ENCODE measurements at places on chromosomes 2 and 18.

- H3K36me3 ChIP-seq: no peaks in the 10 kb centered on the region
- H3K27me3 ChIP-seq: no peaks in the 10 kb centered on the region
- no peak overlapping the region for H3K4me3 ChIP-seq
- H3K27ac ChIP-seq: no peak overlapping the region
- H3K4me1 ChIP-seq: peaks cover 2% of the 10 kb centered on the region
- no peak for DNase-seq
Measured at GRCh38 chr2:111627256-111627655, 256.7 kb downstream of the ANAPC1 start.

DNA sequence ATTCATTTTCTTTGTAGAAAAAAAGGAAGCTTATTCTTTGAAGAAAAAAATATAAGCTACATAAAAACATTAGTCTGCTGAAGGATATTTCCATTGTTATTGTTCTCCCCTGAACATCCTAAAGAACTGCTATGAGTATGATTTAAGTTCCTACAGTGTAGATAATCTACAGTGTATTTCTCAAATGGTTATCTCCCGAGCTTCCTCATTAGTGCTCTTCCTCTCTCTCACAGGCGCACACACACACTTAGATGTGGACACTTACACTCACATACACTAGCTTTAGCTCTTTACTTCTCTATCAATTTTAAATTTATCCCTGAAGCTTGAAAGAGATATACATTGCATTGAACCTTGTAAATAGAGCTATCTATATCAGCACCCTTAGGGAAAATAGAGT lies 681.0 kb downstream of the KCNJ3 start:
- H3K27me3 ChIP-seq: no peaks in the 10 kb centered on the region
- no peak overlapping the region for H3K4me3 ChIP-seq
- DNase-seq: no peak
- no peaks in the 10 kb centered on the region for H3K36me3 ChIP-seq
- H3K27ac ChIP-seq: no peak overlapping the region
- H3K4me1 ChIP-seq: no peaks in the 10 kb centered on the region

DNA sequence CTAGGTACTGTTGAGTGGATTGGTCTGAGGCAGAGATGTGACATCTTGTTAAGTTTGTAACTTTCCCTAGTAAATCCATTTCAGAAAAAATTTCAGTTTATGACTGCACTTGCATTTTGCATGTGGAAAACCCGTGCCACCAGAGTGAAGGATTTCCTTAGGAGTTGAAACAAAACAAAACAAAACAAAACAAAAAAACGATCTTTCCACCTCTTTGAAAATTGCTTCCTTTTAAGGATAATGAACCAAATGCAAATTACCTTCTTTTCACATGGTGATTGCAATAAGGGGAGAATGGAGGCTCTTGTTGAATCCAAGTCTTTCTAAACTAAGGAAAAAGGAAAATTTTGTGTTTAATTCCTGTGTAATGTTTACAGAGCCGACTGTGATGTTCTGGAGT lies 43.2 kb downstream of the PHLPP1 start:
- no peak overlapping the region for H3K27ac ChIP-seq
- no peak for DNase-seq
- H3K27me3 ChIP-seq: no peaks in the 10 kb centered on the region
- peaks cover 4% of the 10 kb centered on the region for H3K4me1 ChIP-seq
- no peak overlapping the region for H3K4me3 ChIP-seq

DNA sequence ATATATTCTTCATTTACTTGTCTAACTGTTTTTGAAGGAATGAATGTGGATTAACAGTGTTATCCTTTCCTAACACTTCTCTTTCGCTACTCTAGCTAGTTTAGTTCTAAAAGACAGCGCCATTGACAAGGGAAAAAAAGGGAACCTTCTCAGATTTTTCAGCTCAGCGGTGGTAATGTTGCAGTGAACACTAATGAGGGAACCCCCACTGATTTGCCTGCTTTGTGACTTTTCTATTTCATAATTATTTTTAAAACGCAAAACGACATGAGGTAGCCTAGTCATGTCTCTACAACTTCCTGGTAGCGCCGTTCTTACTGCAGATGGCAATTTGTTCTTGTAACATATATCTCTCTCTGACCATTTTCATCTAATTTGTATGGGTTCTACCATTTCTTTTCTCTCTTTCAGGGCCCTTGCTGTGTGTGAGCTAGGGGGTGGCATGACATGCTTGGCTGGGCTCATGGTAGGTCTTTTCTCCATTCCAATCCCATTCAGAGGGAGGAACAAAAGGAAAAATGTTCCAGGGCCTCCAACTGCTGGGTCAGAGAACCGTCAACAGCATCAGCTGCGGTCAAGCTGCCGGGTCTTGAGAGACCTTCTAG lies 235.5 kb upstream of the SIX3 start:
- H3K4me3 ChIP-seq: no peak overlapping the region
- H3K27me3 ChIP-seq: no peaks in the 10 kb centered on the region
- no peaks in the 10 kb centered on the region for H3K36me3 ChIP-seq
- no peaks in the 10 kb centered on the region for H3K4me1 ChIP-seq
- H3K27ac ChIP-seq: no peak overlapping the region
- DNase-seq: no peak

- no peak overlapping the region for H3K4me3 ChIP-seq
- no peaks in the 10 kb centered on the region for H3K36me3 ChIP-seq
- no peak for DNase-seq
- no peaks in the 10 kb centered on the region for H3K4me1 ChIP-seq
- H3K27ac ChIP-seq: no peak overlapping the region
- H3K27me3 ChIP-seq: no peaks in the 10 kb centered on the region
Measured at GRCh38 chr2:2866459-2866858, 511.2 kb downstream of the EIPR1 start.

GRCh38 chr2:8222979-8223694 lies 458.7 kb upstream of the ID2 start:
- no peaks in the 10 kb centered on the region for H3K4me1 ChIP-seq
- H3K36me3 ChIP-seq: no peaks in the 10 kb centered on the region
- DNase-seq: no peak

DNA sequence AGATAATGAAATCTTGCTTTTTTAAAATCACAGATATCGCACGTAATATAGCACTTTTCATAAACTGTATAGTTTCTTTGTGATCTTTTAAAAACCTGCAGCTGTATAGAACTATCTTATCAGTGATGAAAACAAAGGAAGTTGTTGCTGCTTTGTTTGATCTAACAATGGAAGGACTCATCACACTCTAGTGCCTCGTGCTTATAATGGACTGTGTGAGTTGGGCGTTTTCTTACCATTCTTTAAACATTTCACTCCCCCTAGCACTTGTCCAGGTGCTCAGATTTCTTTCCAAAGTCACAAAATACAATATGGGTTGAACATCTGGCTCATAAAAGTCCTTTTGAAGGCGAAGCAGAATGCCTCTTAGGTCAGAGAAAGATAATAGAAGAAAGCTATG lies 94.8 kb upstream of the SPATS2L start:
- no peak for DNase-seq
- no peaks in the 10 kb centered on the region for H3K27me3 ChIP-seq
- no peak overlapping the region for H3K27ac ChIP-seq
- H3K4me1 ChIP-seq: no peaks in the 10 kb centered on the region
- H3K4me3 ChIP-seq: no peak overlapping the region
- H3K36me3 ChIP-seq: no peaks in the 10 kb centered on the region

- no peak for DNase-seq
- H3K4me3 ChIP-seq: no peak overlapping the region
- no peaks in the 10 kb centered on the region for H3K36me3 ChIP-seq
- no peaks in the 10 kb centered on the region for H3K27me3 ChIP-seq
- no peak overlapping the region for H3K27ac ChIP-seq
Measured at GRCh38 chr2:65350651-65351056, 81.7 kb downstream of the SPRED2 start.

GRCh38 chr2:241189093-241189855 lies 797 bp downstream of the ANO7 start:
- H3K27ac ChIP-seq: no peak overlapping the region
- H3K27me3 ChIP-seq: no peaks in the 10 kb centered on the region
- no peak for DNase-seq
- H3K36me3 ChIP-seq: no peaks in the 10 kb centered on the region
- H3K4me1 ChIP-seq: no peaks in the 10 kb centered on the region

DNA sequence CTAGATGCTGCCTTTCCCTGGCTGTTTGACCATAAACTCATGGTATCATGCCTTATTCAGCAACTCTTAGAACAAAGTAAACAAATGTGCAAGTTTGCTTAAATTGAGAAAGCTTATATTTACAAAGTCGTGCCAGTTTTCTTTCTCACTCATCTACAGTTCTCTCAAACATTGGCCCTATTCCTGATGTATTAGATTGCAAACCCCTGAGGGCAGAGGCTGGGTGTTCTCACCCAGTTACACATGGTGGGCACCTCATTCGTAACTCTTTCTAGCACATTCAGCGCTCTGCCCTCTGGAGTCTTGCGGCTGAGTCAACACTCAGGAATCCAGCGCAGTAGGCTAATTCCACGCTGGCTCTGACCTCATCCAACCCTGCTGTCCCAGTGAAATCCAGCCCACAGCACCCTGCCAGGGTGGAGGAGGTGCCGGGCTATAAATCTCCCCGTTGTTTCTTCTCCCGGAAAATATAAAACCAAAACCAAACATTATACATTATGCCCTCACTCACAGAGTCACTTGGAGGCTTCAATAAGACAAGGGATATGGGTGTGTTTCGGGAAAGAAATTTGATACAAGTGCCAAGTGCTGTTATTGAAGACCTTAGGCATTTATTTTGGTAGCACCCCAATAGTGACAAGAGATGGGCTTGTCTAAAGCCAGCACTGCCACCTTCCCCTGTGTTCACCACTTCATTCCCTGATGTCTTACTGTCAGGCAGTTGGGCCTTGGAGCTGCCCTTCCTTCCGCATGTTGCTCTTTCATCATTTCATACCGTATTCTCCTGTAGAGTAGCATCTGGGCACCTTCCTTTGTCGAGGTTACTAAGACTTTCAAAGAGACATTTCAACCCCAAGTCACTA lies 287.4 kb downstream of the PRKCE start:
- no peaks in the 10 kb centered on the region for H3K36me3 ChIP-seq
- H3K27me3 ChIP-seq: no peaks in the 10 kb centered on the region
- no peak overlapping the region for H3K4me3 ChIP-seq
- H3K4me1 ChIP-seq: peaks cover 2% of the 10 kb centered on the region
- DNase-seq: peak; percentile 87

GRCh38 chr2:172465417-172466334 lies 38.3 kb downstream of the ITGA6 start:
- H3K36me3 ChIP-seq: no peaks in the 10 kb centered on the region
- H3K27me3 ChIP-seq: no peaks in the 10 kb centered on the region
- H3K27ac ChIP-seq: no peak overlapping the region
- peak; percentile 82 for DNase-seq
- H3K4me1 ChIP-seq: no peaks in the 10 kb centered on the region
- H3K4me3 ChIP-seq: no peak overlapping the region

DNA sequence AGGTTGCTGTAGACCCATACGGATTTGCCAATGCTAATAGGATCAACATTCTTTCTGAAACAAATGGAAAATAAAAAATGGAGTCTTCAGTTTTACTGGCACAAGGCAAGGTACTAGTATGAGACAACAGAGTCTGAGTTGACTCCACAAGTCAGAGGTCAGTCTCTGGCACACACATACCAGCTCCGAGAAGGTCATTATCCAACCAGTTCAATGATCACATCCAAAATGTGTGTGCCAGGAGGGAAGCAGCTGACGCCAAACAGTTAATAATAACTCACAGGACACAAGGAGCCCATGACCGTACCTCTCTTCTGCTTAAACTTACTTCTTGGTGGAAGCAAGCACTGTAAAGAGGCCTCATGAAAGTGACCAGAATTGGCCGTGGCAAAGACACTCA lies 528.6 kb downstream of the ZNF516 start:
- no peak for DNase-seq
- H3K4me1 ChIP-seq: no peaks in the 10 kb centered on the region
- no peak overlapping the region for H3K4me3 ChIP-seq
- H3K27me3 ChIP-seq: no peaks in the 10 kb centered on the region

GRCh38 chr18:75261430-75262223 lies 51.0 kb downstream of the TSHZ1 start:
- no peaks in the 10 kb centered on the region for H3K4me1 ChIP-seq
- no peaks in the 10 kb centered on the region for H3K36me3 ChIP-seq
- no peak overlapping the region for H3K4me3 ChIP-seq
- H3K27me3 ChIP-seq: no peaks in the 10 kb centered on the region
- no peak for DNase-seq

DNA sequence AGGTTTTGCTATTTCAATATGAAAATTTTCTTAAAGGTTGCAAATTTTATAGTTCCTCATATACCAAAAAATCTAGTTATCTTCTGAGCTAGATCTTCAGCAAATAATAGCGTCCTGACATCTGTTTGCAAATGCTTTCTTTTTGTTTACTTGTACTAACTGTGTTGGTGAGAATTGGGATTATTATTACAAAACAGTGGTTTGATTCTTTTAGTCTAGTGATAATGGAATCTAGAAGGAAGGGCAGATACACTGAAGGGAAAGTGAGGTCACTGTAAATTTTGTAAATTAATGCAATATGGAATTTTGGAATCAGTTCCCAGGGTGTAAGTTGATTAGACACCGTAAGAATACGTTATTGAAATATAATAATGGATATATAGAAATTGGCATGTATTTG lies 36.2 kb upstream of the NT5C1B start:
- no peak overlapping the region for H3K4me3 ChIP-seq
- no peaks in the 10 kb centered on the region for H3K27me3 ChIP-seq
- DNase-seq: no peak
- no peak overlapping the region for H3K27ac ChIP-seq
- no peaks in the 10 kb centered on the region for H3K4me1 ChIP-seq

GRCh38 chr2:82875858-82876257 lies 1583.2 kb downstream of the SUCLG1 start:
- no peak overlapping the region for H3K27ac ChIP-seq
- DNase-seq: no peak
- H3K4me1 ChIP-seq: no peaks in the 10 kb centered on the region
- H3K36me3 ChIP-seq: no peaks in the 10 kb centered on the region
- H3K4me3 ChIP-seq: no peak overlapping the region

DNA sequence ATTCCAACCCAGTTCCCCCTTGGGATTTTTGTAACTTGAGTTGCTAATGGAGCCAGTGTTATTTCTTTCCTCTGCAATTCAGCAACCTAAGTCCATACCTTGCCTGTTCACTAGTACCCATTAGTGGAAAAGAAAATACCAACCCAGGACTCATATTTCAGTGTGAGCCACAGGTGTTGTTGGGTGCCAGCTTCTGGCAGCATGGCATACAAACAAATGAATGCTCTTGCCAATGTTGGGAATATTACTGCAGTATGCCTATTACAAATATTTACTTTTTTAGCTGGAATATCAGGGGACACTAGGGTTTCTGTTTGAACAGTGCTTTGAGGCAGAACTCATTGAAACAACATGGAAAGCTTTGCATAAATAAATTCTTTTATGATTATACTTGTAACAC lies 130.2 kb downstream of the NCKAP5 start:
- no peak overlapping the region for H3K27ac ChIP-seq
- DNase-seq: no peak
- H3K4me3 ChIP-seq: no peak overlapping the region

- DNase-seq: no peak
- H3K27me3 ChIP-seq: no peaks in the 10 kb centered on the region
Measured at GRCh38 chr2:2974982-2975381, 402.6 kb downstream of the EIPR1 start.

Data from aorta (tissue), 5 donors.